ENCODE measurements at places on chromosomes 6 and 20.

- no peak for DNase-seq
Observed at GRCh38 chr6:9646342-9647070, 768.4 kb downstream of the TFAP2A start.

GRCh38 chr6:112923940-112924587 lies 576.9 kb downstream of the RFPL4B start:
- DNase-seq, result no peak

DNA sequence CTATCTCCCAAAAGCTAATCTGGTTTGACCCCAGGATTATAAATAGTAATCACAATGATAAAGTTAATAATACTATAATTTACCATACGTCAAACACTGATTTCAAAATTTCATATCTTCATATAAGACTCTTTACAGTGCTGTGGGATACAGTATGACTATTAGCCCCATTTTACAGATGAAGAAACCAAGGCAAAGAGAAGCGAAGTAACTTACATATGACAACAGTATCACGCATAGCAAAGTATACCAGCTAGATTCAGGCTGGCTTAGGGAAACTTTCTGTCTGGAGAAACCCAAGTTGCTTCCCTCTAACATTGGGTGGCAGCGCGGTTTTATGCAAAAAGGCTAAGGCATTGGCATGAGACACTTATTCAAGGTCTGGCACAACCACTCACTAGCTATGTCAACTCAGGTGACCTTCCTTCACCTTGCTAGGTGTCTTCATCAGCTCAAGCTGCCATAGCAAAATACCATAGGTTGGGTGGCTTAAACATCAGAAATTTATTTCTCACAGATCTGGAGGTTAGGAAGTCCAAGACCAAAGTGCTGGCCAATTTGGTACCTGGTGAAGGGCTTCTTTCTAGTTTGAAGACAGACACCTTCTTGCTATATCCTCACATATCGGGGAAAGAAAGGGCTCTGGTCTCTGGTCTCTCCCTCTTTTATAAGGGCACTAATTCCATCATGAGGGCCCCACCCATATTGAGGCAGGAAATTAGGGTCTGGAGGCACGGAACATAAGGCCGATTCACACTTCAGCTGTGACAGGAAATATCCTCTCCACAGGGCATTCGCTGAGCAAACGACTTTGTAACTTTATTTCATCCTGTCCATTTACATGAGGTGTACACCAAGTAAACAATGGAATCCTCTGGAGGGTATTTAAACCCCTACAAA lies 22.4 kb upstream of the UTRN start:
- no peak for DNase-seq

DNA sequence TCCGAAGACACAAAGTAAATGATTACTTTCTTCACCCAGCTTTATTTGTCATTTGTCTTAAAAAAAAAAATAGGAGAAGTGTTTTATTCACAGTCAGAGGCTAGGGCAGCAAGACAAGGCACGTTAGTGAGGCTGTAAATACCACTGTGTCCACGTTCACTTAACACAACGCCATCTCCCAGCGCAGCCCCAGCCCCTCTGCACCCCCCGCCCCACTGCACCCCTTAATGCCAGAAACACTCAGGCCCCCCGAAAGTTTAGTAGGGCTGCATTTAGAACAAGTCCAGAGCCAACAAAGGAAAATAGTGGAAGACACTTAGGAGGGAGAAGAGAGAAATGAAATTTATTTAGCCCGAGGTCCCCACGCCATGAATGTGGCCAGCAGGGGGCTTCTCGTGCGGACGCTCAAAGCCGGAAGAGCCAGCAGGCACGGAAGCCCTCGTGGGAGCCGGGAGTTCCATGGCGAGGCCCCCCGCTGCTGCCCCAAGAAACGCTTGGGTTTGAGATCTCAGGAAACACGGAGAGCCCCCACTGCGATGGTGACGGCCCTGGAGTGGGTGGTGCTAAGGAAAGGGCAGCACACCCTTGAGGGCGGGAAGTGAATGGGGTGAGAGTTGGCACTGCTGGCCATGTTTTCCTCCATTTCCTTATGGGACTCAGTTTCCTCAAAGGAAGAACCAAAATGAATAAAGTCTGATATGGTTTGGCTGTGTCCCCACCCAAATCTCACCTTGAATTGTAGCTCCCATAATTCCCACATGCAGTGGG lies 50.2 kb downstream of the IYD start:
- DNase-seq, result peak; percentile 20

- no peak for DNase-seq
Observed at GRCh38 chr20:2693286-2694007, 867 bp downstream of the EBF4 start.

DNA sequence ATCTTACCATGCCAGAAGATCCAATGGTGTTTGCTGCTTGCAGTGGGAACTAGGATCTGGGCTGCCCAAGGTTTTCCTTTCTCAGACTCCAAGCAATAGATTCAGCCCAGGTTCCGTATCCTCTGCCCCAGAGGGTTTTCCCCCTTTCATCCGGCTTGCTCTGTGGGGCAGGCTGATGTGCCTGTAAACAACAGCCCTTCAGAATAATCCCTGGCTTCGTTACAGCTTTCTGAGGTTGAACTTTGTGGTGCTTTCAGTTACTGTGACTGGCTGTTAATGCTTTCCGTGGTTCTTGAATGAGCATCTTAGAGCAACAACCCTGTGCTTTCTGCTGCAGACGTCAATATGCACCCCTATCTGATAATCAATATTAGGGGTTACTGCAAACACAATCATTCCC lies 400.4 kb downstream of the BTBD3 start:
- no peak for DNase-seq

DNA sequence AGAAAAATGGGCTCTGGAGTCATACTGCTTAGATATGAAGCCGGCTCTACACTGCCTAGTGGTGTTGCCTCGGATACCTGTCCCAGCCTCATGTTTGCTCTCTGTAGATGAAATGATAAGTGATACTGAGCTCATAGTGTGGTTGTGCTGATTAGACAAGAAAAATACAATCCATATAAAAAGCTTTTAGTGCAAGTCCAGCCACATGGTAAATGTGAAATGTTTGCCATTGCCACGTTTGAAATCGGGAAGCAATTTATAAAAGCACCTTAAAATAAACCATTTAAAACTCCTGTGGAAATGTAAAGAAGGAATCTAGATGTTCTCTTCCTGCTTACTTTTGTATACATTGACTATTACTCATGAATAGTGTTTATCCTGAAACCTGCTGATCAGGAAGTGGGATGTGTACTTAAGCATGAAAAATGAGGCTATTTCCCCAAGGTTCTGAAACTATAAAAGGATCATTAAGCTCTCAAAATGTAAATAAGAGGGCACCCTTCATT lies 13.1 kb upstream of the PBOV1 start:
- DNase-seq, result no peak

- DNase-seq, result no peak
Observed at GRCh38 chr6:28876710-28877109, 47.1 kb downstream of the TRIM27 start.
